Stimulated activated naive CD8-positive, alpha-beta T cell treated with anti-CD3 and anti-CD28 coated beads, Interleukin-15, Interleukin-2, amounts not matched to agents 100 U/mL and 50 U/mL, for 24 hours (primary cell): ENCODE measurements at places on chromosomes 3 and 15.

DNA sequence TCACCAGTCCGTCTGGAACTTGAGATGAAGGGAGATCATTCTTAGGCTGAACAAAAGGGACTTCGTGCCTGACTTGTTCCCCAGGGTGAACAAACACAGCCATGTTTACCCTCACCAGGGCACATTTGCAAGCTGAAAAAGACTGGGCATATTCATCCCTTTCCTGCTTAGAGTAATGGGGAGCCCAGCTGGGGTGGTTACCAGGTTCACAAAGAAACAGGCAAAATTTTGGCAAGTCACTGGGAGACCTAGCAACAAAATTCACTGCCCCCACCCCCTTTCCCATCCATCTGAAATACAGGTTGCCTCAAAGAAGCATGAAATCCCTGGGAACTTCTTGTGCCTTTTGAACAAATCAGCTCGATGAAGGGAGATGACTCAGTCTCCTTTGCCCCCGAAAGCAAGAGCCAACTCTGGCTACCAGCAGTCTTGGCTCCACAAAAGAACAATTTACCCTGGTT lies 775.0 kb downstream of the SQOR start:
- DNase-seq, result no peak

DNA sequence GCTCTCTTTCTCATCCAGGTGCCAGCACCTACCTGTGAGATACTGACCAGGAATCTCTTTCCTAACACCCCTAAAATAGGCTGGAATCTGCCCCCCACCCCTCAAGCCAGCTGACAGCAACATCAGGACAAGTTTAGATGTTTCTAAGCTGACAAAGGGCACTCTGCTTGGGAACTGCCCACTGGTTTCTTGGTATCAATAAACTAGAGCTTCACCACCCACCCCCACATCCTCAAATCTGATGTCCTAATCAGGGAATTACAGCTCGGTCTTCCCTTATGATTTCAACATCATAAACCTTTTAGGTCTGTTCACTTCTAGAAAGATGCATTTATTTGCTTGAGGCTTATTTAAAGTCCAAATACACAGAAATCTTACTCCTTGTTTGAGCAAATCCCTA lies 34.7 kb downstream of the CEP19 start:
- no peak for DNase-seq

DNA sequence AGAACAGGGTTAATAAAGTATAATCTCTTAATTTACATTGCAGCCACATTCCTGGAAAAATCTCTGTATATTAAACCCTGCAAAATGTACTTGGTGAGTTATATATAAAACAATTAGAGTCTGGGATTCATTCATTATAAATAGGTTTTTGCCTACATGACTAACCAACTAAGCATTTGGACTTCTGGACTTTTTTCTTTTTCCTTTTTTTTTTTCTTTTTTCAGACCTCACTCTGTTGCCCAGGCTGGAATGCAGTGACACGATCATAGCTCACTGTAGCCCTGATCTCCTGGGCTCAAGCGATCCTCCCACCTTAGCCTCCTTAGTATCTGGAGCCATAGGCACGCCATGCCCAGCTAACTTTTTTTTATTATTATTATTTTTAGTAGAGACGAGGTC lies 4.5 kb downstream of the DNAJC13 start:
- no peak for DNase-seq

DNA sequence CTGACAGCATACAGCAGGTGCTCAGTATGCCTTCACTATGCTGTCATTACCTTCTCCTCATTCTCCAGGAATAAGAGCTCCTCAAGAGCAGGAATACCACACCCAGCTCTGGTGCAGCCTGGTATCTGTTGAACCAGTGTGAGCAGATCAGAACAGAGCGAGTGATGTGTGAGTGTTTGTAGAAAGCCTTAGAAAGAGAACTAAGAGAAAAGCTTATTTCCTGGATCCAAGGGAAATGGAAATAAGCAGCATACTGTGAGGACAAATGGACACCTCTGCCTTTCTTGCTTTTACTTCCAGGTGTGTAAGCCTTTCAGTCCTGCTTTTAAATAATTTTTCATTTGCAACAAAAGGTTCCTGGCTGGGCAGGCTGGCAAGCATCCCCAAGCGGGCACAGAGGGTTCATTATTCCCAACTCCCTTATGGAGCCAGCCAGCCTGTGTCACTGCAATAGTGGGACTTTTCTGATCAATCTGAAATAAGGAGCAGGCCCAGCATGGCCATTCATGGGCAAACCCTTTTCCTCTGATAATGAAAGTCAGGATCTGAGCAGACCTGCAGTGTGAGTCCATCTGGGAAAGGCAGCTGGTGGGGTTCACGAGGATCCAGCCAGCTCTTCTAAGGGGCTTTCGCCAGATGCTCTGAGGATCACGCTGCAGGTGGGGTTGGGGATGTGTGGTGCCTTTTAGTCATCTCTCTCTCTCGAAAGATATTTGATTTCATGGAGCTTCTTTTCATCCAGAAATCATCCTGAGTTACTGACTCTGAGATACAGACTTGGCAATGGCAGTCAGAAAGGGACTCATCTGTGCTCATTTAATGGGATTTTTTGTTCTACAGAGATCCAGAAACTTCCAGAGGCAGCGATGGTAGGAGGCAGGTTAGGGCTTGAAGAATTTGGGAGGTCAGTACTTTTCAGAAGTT lies 594.9 kb upstream of the CFAP20DC start:
- DNase-seq, result no peak

- no peak for DNase-seq
These were observed 119.0 kb downstream of the GOLIM4 start for GRCh38 chr3:167976516-167977361.

GRCh38 chr3:21407743-21408142 lies 343.3 kb downstream of the ZNF385D start:
- DNase-seq, result no peak

DNA sequence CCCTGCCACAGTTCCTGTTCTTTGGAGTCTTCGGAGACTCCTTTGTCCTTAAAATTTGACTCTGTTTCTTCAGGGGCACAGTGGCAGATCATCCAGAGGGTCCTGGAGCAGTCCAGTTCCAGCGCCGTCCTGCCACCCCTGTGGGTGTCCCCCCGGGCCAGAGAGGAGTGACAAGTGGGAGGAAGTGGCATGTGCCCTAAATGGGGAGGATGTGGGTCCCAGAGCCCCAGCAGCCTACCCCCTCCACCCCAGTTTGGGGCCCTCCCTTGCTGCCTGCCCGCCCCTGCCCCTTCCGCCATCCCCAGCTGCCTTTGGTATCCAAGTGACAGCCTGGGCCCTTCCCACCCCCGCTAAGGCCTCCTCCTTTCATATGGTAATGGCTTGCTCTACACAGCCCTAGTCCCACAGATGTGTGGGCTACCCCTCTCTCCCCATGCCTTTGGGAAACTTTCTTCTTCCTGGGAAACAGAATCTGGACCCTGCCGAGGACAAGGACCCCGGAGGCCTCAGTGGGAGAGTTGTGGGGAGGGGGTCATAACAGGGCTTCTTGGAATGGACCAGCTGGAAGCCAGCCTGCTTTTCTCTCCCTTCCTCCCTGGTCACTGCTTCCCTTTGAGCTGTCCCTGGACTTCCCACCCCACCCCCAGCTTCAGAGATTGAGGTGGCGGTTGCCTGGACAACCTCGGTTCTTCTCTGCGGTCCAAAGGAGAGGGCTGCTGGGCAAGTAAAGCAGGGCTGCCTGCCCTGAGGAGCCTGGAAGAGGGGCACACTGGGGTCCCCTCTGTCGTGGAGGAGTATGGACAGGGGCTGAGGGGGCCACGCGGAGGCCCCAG lies 43.2 kb downstream of the KLHL25 start:
- DNase-seq, result no peak

DNA sequence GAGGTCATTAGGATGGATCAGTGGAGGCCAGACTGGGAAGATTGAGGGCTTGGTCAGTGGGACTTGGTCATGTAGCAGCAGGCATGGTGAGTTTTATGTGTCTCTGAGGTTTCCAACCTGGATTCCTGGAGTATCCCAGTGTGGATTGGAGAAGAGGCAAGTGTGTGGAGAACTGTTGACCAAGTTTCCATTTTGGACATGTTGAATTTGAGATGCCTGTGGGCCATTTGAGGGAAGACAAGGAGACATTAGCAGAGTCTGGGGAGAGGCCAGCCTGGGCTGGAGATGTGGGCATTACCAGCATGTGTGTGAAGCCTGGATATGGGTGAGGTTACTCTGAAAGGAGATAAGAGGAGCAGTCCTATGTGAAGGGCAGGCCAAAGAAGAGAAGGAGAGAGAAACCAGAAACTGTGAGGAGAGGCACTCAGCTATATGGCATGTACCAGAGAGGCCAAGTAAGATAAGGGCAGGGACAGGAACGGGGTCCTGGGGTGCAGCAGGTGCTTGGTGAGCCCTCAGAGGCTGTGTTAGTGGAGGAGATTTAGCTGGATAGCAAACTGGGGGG lies 4.3 kb downstream of the SLC25A38 start:
- no peak for DNase-seq

DNA sequence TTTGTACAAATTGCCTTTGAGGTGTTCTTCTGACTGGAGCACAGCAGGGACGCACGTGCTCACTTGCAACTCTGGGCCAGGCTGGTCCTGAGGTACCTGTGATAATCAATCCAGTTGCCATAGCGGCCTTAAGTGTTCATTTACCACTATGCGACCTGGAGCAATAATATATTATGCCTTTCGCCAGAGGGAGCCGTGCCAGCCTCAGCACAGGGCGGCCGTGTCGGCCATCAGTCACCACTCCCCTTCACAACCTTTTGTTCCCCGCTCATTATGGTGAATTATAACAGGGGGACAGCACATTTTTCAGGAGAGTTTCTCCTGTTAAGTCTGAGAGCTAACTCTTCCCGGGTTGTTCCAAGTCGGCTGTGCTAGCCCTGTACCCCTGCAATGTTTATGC lies 289.7 kb downstream of the RORA start:
- no peak for DNase-seq

GRCh38 chr15:45431511-45431910 lies 53.2 kb upstream of the GATM start:
- no peak for DNase-seq

GRCh38 chr3:130688015-130688688 lies 58.5 kb downstream of the PIK3R4 start:
- no peak for DNase-seq

- no peak for DNase-seq
These were observed 54.4 kb downstream of the TPRA1 start for GRCh38 chr3:127535901-127536829.

DNA sequence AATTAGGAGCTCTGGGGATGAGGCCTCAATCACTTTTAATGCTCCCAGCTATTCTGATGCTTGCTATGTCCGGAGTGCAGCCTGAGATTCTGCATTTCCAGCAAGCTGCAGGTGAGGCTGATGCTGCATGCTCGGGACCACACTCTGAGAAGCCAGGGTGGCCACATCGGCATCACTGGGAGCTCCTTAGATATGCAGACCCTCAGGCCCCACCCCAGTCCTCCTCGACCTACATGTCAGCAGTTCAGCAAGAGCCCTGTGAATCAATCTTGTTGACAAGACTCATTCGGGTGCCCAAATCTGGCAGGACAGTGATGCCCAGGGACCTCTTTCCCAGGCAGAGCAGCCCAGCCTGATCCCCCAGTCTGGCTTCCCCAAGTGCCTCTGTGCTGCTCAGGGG lies 44.1 kb upstream of the LCTL start:
- DNase-seq, result no peak

DNA sequence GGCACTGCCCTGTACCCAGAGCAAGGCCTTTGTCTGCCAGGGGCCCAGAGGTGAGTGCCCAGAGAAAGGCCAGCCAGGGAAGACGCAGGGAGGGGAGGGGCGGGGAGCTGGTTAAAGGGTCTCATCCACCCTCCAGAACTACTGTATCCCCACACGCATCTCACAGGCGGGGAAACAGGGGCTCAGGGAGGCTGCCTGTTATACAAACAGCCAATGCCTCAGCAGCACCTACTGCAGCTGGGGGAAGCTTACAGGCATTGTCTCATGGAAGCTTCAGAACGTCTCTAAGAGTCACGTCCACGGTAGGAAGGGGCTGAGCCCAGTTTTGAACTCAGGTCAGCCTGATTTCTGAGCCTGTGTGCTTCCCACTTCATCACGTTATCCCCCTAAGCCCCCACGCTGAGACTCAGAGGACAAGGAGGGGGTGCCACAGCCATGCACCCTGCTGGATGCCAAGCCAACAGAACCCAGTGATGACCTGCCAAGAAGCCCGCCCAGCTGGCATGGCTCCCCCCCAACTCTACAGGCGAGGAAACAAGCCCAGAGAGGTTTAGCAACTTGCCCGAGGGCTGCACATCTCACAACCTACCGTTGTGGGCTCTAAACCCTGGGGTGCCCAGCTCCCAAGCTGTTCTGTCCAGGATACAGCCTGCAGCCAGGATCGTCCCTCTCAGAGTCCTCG lies 54.5 kb downstream of the IQSEC1 start:
- no peak for DNase-seq

DNA sequence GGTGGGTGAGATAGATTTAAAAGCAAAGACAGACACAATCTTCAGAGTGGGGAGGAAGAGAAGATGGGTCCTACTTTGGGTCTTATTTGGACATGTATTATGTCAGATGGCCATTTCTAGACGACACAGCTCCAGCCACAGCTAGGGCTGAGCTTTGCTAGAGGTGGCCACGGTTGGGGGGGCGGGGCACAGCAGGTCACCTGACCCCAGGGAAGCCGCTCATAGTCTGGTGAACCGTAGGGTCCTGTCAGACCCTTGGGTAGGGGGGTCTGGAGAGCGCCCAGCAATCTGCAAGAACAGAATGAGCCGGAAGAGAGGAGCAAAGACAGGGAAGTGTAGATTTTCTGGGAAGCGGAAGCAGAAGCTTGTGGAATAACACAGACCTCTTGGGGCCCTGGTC lies 6.6 kb downstream of the EPB42 start:
- no peak for DNase-seq

GRCh38 chr15:89450076-89451006 lies 46.0 kb downstream of the RHCG start:
- DNase-seq, result no peak

DNA sequence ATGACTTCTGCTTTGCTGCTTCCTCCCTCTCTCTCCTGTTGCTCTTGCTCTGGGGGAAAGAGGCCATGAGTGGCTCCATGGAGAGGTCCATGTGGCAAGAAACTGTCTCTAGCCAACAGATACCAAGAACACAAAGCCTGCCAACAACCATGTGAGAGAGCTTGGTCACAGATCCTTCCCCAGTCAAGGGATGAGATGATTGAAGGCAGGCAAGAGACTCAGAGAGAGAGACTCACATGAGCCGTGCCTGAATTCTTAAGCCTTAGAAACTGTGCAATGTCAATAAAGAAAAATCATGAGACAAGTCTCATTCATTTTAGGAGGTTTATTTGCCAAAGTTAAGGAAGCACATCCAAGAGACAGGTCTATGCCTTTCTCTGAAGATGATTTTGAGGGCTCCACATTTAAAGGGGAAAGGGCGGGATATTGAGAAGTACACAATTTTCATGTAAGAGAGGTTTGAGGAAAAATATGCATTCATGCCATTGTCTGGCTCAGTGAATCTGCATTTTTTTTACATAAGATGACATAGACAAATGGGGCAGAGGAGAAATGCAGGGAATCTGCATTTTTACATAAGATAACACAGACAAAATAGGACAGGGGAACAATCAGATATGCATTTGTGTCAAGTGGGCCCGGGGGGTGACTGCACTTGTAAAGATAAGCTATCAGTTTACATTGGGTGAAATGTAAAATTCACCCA lies 59.5 kb upstream of the SUCLG2 start:
- DNase-seq, result no peak

DNA sequence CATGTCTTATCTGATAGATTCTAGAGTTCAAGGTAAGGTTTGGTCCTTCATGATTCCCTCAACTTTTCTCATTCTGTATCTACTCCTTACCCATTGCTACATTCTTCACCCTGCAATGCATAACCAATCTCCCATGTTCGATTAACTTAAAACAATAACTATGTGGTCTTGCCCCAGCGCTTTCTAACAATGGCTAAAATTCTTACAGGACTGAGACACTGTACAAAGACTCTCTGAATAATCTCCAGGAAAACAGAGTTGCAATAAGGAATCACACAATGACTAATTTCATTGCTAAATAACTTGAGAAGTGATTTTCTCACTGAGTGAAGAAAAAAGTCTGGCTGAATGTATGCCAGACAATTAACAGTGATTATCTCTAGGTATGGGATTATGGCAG lies 69.6 kb upstream of the FAM174B start:
- DNase-seq, result no peak
